Dermis blood vessel endothelial cell (primary cell): ENCODE measurements at places on chromosomes 7 and 10.

DNA sequence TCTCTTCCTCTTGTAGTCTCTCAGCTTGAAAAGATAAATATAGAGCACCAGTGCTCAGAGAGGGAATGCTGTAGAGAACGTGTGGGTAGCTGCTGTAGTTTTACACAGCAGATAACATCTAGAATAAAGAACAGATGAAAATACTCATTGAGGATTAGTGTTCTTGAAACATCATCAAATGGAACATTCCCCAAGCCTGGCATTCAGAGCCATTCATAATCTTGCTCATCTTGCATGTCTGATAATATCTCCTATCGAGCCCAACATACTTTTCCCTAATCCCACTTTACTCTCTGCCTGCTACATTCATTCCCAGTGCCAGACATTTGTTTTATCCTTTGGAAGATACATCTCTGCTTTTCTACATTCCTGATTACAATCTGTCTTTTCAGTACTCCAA is 35.2 kb downstream of the MCU start:
- DNase-seq, result no peak

- DNase-seq, result no peak
Measured at GRCh38 chr7:131691454-131692130, 135.2 kb upstream of the PODXL start.

DNA sequence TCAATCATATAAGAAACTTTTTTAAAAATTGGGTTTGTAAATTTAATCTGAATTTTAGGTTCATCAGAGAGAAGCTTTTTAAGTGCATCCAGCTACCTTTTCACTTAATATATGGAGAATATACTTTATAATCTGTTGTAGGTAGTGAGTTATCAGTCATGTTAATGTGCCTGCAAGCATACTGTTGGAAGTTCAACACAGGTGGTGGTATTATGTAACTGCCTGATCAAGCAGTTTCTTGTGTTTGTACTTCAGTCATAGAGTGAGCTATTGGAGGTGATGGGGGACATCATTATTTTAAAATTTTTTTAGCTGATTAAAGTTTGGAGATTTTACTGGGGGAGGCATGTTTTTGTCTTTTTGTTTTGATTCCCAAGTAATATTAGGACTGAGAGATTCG is 2.5 kb downstream of the TNKS2 start:
- no peak for DNase-seq

GRCh38 chr10:35416619-35417312 is 80.5 kb downstream of the CCNY start:
- peak; percentile 44 for DNase-seq

DNA sequence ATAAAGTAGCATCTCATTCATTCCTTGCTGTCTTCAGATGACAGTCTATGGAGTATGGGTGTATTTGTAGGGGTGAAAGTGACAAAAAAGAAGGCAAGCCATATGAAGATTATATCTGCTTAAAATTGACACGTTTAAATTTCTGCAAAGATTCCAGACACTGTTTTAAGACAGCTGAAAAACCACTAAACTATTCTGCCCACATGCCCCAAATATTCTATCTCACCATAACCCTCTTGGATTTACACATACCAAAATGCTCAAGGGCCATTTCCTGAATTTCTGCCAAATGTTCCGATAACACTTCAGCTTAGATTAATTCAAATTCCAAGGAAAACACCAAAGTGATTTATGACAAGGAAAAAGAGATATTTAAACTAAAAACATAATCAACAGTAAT is 99.9 kb upstream of the IL6 start:
- DNase-seq, result peak; percentile 38

DNA sequence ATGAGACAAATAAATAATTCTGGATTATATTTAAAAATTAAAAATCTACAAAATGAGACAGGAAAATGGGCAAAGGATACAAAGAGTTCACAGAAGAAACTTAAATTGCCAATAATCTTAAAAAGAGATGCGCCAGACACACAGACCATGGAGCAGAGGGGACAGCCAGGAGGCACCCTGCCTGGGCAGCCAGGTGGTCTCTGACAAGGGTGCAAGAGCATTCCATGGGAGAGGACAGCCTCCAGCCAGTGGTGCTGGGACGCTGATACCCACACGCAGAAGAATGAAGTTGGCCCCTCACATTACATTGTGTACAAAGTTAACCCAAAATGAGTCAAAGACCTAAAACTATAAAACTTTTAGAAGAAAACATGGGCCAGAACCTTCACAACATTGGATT is 106.3 kb downstream of the NKX6-2 start:
- DNase-seq, result no peak

- DNase-seq, result no peak
Measured at GRCh38 chr10:62162261-62162981, 106.2 kb downstream of the RTKN2 start.

GRCh38 chr10:78740976-78741915 is 327.5 kb upstream of the ZMIZ1 start:
- no peak for DNase-seq

DNA sequence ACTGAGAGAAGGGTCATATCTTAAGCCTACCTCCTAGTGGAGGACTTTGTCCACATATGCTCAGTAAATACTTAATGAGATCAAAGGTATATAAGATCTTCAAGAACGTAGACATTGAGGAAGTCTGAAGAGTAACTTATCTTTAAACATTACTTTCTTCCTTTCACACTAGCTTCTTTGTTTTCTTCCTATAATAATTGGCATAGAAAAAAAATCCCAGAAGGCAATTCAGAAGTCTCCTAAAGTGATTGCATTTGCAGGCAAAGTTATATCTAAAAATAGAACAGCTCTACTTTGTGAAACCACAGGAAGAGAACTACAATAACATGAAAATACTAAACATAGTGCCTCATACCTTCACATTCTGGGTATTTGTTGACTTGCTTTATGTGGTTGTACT is 150.4 kb downstream of the PPP1R3A start:
- DNase-seq, result no peak

- DNase-seq, result no peak
Measured at GRCh38 chr10:3668276-3668965, 116.6 kb downstream of the KLF6 start.

DNA sequence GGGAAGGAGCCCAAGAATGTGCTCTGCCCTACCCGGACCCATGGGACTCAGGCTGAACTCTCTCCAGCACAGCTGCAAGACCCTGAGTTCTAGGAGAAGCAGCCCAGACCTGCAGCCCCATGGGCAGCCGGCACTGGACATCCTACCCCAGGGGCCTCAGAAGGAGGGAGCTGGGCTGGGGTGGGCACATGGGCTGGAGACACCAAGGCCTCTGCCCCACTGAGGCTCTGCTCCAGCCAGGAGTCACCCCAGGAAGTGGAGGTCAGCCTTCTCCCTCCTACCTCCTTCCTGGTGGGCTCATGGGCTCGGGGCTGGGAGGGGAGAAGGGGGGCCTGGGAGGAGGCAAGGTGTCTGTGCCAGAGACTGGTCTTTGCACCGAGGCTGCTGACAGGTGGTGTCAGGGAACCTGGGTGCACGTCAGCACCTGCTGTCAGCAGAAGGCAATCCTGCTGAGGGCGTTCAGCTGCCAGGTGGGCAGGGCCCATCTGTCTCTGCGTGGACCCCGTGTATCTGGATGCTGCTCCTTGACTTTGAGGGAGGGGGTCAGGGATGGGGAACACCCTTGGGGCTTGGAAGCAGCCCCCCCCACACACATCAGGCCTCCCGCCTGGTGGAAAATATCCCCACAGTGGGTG is 95.2 kb downstream of the PDGFA start:
- DNase-seq, result no peak
